ENCODE measurements at places on chromosomes 12 and 14. TPM values are rescaled to one million over a fixed set of nuclear protein-coding genes. Genes with fewer than 3 reads are reported as not detected.

TTC8 gene
- polyA plus RNA-seq, result 30.0 TPM

- no peak for DNase-seq
These were observed 13.4 kb downstream of the PSEN1 start for GRCh38 chr14:73149753-73150152.

GRCh38 chr14:38255673-38256532, at the start of gene CLEC14A:
TSS of gene CLEC14A (minus strand) at chr14:38256093. CDS start at chr14:38256022, 71 bp downstream.
- no peak for DNase-seq

DNA sequence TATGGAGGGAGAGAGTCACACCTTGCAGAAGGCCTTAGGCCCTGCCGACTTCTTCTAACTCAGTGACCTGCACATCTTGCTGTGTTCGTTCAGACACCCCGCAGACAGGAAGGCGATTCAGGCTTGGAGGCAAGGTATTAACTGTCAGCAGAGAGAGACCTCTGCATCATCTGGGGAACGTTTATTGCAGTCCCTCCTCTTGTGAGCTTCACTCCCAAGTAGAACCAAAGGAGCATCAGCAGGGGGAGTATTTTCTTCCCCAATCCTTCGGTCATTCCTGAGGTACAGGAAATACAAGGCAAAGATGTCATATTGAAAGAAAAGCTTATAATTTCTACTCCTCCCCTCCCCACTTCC, 217.9 kb downstream of the CRADD start:
- DNase-seq, result no peak

DNA sequence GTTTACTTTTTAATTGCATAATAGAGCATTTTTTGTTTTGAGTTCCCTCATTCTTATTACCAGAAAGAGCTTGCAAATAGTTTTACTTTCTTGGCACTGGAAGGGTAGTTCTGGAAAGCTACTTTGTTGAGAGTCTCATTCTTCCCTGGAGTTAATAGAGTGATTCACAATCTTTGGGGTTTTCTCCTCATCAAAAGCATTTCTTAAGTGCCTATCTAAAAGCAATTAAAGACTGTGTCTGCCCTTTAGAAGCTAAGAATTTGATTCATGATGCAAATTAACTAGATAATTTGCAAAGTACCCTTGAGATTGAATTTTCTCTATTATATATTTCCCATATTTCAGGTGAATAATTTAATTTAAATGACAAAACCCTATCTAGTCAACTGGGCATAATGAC, 8.1 kb upstream of the BMAL2 start:
- no peak for DNase-seq

DNA sequence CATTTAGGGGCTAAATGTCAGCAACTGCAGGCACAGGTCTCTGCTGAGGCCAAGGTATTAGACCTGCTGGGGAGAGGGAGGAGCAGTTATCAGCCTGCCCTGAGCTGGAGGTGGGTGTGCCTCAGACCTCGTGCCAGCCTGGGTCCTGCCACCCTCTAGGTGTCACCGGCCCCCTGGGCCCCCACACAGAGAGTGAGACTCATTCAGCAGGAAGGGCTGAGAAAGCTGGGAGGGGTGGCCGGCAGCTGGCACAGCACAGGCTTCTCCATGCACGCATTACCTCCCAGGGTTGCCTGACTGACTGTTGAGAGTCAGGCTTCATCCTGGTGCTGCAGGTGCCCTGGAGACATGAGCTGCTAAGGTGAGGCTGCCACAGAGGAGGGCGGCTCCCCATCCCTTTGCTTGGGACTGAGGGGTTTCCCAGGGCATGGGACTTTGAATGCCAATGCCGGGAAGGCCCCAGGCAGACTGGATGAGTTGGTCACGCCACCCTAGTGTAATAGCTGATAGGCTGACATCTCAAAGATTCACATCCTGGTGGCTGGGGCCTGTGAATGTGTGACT, 75.3 kb upstream of the C14orf180 start:
- DNase-seq, result no peak

KRT73 gene
- not detected for polyA plus RNA-seq

GRCh38 chr14:73786636-73787485, 64.8 kb upstream of the PTGR2 start:
- DNase-seq, result peak; percentile 21

- no peak for DNase-seq
These were observed 14.0 kb downstream of the EMP1 start for GRCh38 chr12:13210236-13211190.

MMAB gene
- 51.6 TPM for polyA plus RNA-seq

DNA sequence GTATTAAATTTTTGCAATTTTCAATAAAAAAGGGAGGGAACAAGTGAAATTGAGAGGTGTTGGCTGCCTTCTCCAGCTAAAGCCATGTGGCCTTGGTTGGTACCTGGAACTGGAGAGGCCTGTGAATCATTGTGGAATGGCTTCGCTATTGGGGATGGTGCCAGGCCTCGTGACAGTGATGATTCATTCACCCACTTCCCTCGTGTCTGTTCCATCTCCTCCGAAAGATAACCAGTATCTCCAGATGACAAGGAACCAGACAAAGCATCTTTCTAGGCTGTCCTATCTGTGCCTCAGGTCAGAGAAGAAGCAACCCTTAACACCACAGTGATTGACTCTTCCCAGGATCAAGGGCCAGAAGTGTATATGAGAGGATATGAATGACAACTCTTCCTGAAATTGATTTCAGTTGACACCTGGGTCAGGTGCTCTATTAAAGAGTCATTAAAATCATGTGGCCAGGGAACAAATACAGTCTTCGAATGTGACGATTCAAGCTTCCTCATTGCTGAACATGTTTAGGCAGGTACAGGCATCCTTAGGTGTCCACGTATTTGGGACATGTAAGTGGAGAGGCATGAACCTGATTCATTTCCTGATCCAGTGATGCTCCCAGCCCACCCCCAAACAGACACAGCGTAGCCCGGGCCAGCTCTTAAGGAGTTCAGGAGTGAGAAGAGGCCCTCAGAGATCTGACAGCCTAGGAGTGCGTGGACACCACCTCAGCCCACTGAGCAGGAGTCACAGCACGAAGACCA, at the start of gene RNASE7:
Gene RNASE7, plus strand, starts transcription at position 687 of the 758 bp plus-strand sequence. CDS start 631 bp downstream, outside the sequence.
- DNase-seq, result peak; percentile 95

DNA sequence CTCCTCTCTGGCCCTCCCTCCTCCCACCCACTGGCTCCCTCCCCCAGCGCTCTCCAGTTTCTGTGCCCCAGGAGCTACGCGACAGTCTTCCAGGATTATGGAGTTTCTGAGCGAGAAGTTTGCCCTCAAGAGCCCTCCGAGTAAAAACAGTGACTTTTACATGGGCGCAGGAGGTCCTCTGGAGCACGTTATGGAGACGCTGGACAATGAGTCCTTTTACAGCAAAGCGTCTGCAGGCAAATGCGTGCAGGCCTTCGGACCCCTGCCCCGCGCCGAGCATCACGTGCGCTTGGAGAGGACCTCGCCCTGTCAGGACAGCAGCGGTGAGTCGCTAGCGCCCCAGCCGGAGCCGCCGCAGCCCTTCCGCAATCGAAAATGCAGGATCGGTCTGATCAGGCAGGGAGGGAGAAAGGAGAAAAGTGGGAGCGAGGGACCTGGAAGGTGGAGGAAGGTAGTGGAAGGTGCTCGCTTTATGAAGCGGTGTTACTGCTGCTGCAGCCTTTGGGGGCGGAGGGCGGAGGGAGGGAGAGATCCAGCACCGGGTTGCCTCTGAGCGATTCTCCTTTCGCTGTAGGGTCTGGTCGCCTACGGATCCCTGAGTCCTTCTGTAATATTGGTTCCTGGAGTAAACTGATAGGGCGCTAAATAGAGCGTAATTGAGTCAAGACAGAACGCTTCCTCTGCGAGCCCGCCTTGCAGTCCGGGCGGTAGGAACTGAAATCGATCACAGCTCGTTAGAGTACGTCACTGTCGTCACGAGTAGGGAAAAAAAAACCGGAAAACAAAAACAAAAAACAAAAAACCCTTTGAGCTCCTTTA, at the start of gene ALX1:
Gene ALX1, plus strand, starts transcription at position 56 of the 819 bp plus-strand sequence. Its CDS starts 42 bp downstream, at position 98.
- DNase-seq, result peak; percentile 16

- DNase-seq, result no peak
These were observed 36.1 kb upstream of the NEDD1 start for GRCh38 chr12:96870946-96871345.

NDUFB1 gene
- 192 TPM for polyA plus RNA-seq

GRCh38 chr12:5260591-5261086, 171.3 kb upstream of the NTF3 start:
- no peak for DNase-seq

EXOC3L4 gene
- polyA plus RNA-seq, result not detected

- no peak for DNase-seq
These were observed 194.5 kb upstream of the C14orf180 start for GRCh38 chr14:104385111-104385510.

- DNase-seq, result no peak
These were observed 17.6 kb upstream of the FAM222A start for GRCh38 chr12:109695961-109696461.

RERG gene
- polyA plus RNA-seq, result not detected

GPR84 gene
- polyA plus RNA-seq, result 0.11 TPM

CLMN gene
- 12.0 TPM for polyA plus RNA-seq

FOXM1 gene
- 38.5 TPM for polyA plus RNA-seq

- no peak for DNase-seq
These were observed 521 bp upstream of the PAPLN start for GRCh38 chr14:73236752-73237218.

KRT78 gene
- not detected for polyA plus RNA-seq

DNA sequence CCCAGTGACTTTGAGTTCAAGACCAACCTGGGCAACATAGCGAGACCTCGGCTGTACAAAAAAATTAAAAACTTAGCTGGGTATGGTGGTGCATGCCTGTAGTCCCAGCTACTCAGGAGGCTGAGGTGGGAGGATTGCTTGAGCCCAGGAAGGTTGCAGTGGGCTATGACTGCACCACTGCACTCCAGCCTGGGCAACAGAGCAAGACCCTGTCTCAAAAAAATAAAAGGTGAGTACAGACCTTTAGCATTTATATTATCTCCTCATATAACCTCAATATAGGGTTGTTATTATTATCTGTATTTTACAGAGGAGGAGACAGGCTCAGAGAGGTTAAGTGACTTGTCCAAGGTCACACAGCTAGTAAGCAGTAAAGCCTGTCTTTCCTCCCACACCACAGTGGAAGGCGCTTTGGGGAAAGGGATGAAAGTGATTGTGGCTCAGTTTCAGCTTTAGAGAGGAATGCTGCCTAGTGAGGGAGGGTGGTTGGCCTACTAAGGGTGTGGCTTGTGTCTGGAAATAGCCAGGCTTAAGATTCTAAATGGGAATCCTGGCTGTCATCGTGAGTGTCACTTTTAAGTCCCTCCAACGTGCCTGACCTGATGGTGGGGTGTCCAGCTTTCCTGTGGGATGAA, 7.2 kb downstream of the TPCN1 start:
- DNase-seq, result peak; percentile 17

DNA sequence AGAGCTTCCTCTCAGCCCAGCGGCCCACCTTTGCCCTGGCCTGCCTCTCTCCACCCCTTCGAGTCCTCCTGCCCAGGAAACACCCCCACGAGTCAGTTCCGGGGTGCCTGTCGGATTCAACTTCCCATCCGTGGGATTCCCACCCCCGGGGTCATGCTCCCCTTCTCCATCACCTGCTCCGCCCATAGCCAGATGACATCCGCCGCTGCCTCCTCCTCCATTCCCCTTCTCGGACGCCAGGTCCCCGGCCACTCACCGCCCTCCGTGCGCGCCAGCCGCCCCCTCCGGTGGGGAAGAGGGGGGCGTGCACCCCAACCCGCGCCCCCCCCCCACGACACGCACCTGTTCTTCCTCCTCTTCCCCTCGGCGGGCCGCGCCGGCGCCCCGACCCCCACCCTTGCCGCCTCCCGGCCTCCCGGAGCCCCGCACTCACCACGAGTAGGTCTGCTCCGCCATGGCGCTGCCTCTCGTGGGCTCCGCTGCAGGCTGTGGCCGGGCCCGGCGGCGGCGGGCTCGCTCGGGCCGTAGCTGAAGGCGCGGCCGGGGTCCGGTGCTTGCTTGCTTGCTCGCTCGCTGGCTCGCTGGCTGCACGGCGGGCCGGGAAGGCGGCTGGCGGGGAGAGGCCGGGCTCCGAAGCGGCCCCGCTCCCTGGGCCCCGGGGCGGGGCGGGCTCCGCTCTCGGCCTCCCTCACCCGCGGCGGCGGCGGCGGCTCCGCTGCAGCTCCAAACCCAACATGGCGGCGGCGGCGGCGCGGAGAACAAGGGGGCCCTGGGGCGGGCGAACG, 554 bp downstream of the SPPL3 start:
- peak; percentile 75 for DNase-seq
